Bronchial epithelial cell (primary cell): ENCODE measurements at places on chromosomes 6 and 20. TPM values are rescaled to one million over a fixed set of nuclear protein-coding genes. Genes with fewer than 3 reads are reported as not detected.

The ALDH8A1 gene
- 1.1 and 1.8 TPM in 2 replicates for total RNA-seq

The DTD1 gene
- 197 and 241 TPM in 2 replicates for total RNA-seq

The NRSN2 gene
- 2.1 and 4.4 TPM in 2 replicates for total RNA-seq

The CFAP206 gene
- total RNA-seq = under 0.01 TPM in 1 of 2 replicates, not detected in the other

The TREML1 gene
- not detected in 2 replicates for total RNA-seq

The JPH2 gene
- total RNA-seq = under 0.01 TPM in 2 replicates

The DDX43 gene
- total RNA-seq = 0.26 and 0.64 TPM in 2 replicates

The C6orf136 gene
- total RNA-seq = 1.8 and 2.7 TPM in 2 replicates

The BNIP5 gene
- not detected in 2 replicates for total RNA-seq

The CTSZ gene
- 73.7 and 87.8 TPM in 2 replicates for total RNA-seq

The TNF gene
- not detected in 2 replicates for total RNA-seq

The HSPA12B gene
- total RNA-seq = not detected in 2 replicates

The MCCD1 gene
- not detected in 2 replicates for total RNA-seq

The CDK19 gene
- total RNA-seq = 6.1 and 6.9 TPM in 2 replicates

The SYCP2L gene
- total RNA-seq = 0.26 TPM in 2 replicates

The BPIFB4 gene
- total RNA-seq = not detected in 2 replicates

The CD109 gene
- total RNA-seq = 23.6 and 27.4 TPM in 2 replicates

The LPIN3 gene
- 3.9 and 10.0 TPM in 2 replicates for total RNA-seq

The CFB gene
- 2.4 and 2.6 TPM in 2 replicates for total RNA-seq

The SLCO4A1 gene
- 1.6 and 4.7 TPM in 2 replicates for total RNA-seq

The ARMH2 gene
- not detected in 2 replicates for total RNA-seq

The GSTA3 gene
- total RNA-seq = not detected in 2 replicates
